ENCODE measurements at places on chromosomes 5 and 9. TPM values are rescaled to one million over a fixed set of nuclear protein-coding genes. Genes with fewer than 3 reads are reported as not detected.

- peak; percentile 58 for DNase-seq
Observed at GRCh38 chr9:110059461-110059860, 148.5 kb downstream of the C9orf152 start.

- no peak for DNase-seq
Observed at GRCh38 chr5:113437111-113437510, 2.3 kb upstream of the TSSK1B start.

GRCh38 chr9:25960178-25960577 lies 281.9 kb upstream of the TUSC1 start:
- DNase-seq, result no peak

DNA sequence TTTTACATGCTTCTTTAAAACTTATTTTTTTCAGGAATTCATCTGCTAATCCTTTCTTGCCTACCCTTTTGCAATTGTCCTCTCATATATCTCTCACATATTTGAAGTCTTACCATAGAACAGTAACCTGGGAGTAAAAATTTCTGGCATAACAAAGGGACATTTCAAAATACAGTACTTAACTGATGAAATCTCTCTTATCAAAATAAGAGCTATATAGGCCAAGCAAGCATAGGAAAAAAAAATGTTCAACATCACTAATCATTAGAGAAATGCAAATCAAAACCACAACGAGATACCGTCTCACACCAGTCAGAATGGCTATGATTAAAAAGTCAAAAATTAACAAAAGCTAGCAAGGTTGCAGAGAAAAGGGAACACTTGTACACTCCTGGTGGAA lies 2062.7 kb upstream of the CDH6 start:
- no peak for DNase-seq

GRCh38 chr5:178271726-178272479 lies 39.3 kb upstream of the PHYKPL start:
- no peak for DNase-seq

- DNase-seq, result no peak
Observed at GRCh38 chr5:93681432-93681831, 60.0 kb downstream of the POU5F2 start.

GRCh38 chr9:10268531-10269485 lies 344.0 kb downstream of the PTPRD start:
- peak; percentile 12 for DNase-seq

DNA sequence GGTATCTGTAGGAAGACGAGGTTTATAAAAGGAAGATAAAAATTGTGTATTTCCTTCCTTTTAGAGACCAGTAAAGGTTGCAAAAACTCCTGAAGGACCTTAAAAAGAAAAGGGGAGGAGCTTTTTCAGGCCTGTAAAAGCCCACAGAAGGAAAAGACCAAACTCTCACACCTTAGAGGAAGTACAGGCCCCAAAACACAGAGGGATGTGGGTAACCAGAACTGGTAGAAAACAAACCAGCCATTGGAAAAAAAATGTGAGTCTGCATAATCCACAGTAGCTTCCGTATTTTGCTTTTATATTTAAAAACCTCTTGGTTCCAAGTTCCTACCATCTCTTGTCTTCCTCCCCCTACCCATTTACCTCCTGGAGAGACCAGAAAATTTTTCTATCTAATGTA lies 8.5 kb downstream of the GIN1 start:
- no peak for DNase-seq

DNA sequence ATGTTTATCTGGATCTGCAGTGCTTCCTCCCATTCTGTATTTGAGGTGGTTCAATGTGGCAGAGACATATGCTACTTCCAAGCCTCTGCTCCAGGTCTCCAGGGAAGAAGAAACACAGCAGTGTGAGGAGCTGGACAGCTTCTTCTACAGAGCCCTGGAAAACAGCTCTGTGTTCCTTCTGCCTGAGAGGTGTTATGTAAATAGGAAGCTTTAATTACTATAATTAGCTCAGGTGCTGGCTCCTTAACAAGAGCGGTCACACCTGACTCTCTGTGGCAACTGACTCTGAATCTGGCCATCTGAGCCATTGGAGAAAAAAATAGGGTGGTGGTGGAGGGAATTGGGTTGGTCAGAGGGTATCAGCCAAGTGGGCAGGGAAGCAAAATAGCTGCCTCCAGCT lies 332.4 kb upstream of the BRINP1 start:
- DNase-seq, result no peak

DNA sequence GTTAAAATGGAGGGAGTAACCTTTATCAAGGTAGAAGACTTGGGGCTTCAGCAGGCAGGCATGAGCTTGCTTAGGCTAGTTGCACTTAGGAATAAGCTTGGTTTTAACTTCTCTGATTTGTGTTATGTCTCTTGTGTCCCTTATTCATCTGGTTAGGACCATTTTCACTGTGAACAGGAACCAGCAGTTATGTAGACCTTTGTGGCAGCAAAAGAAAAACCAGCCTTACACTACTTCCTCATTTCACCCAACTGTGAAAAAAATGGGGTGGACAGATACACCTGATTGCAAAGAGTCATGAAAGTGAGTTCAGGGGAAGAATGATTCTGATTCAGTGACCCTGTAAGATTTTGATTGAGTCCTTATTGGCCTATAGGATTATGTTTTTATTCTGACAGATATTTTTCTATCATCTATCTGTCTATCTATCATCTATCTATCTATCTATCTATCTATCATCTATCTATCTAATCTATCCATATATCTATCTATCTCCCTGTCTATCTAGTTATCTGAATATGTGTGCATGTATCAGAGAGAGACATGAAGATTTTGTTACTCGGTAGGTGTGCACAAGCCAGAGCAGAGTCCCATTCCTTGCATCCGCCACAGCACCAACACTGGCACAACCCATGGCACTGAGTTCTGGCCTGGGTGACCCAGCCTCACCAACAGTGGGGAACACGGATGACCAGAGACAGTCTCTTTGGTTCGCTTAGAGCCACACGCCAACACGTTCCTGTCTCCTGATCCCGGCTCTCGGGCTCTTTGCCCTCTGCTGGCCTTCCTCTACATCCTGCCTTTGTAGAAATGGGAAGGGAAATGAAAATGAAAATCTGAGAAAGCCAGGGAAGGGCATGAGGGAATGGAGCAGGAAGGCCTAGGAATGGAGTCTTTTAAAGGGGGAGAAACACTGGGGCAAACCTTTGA lies 1.3 kb upstream of the ZNF366 start:
- no peak for DNase-seq

The PCDHGC4 gene
- 0.89 TPM for total RNA-seq

All from dermis microvascular lymphatic vessel endothelial cell (primary cell).